ENCODE measurements at places on chromosomes 5 and 9.

DNA sequence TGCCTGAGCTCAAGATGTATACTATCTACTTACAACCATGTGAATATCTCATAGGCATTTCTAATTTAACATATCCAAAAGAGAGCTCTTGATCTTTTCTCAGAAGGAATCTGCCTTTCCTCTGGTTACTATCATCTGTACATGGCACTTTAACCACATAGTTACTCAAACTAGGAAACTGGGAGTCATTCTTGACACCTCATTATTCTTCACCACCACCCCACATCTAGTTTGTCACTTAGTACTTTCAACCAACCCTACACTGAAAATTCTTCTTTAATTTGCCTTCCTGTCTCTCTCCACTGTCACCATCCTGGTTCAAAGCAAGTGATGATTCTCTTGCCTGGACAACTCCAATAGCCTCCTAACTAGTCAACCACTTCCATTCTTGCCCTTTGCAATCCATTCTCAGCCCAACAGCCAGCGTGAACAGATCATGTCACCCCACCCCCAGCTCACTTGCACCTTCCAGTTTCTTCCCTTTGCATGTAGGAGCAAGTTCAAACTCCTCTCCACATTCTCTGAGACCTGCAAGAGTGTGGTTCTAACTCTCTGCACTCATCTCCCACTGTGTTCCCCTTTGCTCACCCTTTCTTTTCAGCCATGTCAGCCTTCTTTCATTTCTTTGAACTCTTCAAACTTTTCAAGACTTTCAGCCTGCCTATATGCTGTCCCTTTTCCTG lies 17.3 kb upstream of the SMAD5 start:
- no peak for DNase-seq

- DNase-seq, result no peak
Measured at GRCh38 chr9:126057121-126057825, 269.4 kb upstream of the MVB12B start.

DNA sequence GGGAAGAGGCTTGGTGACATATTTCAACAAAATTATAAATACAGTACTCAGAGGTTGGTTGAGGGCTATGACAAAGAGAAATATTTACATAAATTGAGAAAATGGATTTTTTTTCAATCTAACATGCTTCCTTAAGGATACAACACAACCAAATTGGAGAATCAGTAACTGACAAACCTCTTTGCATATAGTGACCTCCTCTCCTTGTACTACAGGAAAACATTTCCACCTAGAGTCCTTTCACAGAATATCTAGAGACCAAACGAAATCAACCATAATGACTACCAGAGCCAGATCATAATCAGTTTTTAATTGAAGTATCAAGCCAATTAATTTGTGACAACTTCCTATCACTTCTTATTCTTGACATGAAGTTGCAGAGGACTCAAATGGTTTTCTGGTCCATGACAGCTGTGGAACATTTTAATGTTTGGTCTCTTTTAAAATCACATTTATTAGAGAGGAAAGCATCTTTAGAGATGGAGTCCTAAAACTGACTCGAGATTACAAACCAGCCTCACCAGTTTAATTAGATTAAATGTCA lies 1636.5 kb upstream of the C9orf72 start:
- no peak for DNase-seq

DNA sequence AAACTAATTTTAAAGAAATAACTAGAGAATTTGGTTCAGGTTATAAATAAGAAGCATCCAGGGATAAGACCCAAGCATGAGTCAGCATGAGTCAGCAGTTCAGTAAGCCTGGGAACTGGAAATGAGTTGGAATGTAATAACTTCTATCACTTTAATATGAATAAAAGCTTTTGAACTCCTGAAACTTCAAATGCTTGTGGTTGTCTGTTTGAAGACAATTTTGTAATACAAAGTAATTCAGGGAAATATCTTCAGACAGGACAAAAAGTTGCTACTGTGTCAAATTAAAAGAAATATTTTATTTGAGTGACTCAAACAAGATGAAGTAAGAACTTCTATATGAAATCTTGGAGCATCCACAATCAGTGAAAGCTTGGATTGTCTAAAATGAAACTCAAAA lies 331.2 kb upstream of the DAB2 start:
- DNase-seq, result no peak

DNA sequence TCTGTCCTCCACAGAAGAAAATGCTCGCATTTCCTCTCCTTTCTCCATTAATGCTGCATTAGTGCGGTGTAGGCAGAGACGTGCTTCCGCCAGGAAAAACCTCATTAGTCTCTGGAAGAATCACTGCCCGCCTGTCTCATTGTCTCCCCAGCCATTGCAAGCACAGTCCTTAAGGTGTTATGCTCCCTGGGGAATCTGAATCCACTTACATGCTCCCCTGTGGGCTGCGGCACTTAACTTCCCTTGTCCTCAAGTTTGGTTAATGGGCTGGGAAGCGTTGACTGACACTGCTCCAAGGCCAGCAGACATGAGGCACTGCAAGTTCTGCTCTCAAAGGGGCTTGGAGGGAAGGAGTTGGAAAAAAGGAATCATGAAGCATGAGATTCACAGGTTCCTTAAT lies 41.6 kb downstream of the TARS1 start:
- no peak for DNase-seq

DNA sequence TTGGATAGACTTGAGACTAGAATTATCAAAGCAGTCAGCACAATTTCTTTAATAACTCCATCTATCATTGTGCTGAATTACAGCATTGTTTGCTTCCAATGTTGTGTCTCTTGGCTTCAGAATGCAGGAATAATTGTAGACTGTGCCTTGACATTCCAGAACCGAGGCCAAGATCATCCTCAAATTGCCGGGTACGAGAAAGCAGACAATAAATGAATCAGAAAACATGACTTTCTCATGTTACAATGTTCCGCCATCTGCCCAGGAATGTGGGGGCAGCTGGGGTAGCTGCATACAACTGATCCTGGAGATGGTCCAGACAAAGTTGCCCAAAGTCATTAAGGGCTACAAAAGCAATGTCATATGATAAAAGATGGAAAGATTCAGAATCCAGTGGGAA lies 206.2 kb upstream of the SGCD start:
- DNase-seq, result no peak

- peak; percentile 56 for DNase-seq
Measured at GRCh38 chr9:34403554-34404380, 27.1 kb upstream of the MYORG start.

DNA sequence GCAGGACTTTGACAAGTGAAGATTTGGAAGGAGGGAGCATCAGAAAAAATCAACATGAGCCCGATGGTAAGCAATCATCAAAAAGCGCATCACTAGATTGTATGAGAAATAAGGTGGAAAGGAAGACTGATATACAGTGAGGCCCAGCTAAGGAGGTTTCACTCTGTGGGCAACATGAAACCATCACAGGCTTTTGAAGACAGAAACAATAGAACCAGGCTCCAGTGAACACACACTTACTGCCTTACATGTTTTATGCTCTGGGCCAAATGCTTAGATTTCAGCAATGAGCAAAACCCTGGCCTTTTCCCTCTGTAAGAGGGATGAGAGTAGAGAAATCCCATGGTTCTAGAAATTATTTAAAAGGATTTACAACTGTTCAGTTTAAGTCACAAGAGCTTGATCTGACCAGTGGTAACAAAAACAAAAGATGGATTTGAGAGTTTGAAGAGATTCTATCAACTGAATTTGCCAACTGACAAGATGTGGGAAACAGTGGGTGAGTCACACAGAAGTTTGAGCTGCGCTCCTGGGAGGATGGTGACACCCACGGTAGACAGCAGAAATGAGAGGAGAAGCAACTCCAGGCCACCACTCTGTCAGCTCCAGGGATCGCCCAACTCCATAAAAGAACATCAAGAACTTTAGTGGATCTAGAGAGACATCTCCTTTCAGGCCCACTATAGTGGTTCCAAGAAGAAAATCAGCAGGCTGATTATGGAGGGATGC lies 261.8 kb downstream of the MCTP1 start:
- no peak for DNase-seq

DNA sequence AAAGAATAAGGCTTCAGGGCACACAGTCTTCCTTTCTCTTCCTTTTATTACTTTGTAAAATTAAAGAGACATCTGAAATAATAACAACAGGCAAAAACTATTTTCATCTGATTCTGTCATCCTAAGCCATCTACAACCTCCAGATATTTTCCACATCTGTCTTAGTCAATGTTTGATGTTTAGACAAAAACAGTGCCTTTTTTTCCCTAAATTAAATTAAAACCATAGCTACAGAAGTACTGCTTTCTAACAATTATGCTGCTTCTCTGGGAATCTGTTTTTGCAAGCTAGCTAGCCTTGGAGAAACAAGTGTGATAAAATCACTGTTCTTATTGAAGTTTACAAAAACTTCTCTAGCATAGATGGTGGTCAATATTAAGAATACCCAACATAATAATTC lies 95.4 kb downstream of the KIAA0825 start:
- DNase-seq, result no peak

- DNase-seq, result no peak
Measured at GRCh38 chr5:61301341-61302199, 30.5 kb upstream of the ZSWIM6 start.

DNA sequence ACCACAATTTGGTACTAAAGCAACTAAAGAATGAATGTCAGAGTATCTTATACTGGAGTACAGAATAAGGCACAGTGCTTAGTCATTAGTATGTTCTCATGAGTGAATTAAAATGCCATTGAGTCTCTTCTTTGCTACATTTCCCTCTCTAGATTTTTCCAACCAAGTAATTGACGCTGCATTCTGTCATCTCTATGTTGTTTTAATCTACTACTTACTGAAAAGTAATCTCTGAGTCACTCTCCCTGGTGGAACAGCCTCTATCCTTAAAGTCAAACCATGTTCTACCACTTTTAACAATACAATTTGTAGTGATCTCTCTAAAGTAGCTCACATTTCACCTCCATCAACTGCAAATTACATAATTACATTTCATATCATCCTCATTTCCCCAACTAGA lies 495.1 kb downstream of the CDH18 start:
- no peak for DNase-seq

DNA sequence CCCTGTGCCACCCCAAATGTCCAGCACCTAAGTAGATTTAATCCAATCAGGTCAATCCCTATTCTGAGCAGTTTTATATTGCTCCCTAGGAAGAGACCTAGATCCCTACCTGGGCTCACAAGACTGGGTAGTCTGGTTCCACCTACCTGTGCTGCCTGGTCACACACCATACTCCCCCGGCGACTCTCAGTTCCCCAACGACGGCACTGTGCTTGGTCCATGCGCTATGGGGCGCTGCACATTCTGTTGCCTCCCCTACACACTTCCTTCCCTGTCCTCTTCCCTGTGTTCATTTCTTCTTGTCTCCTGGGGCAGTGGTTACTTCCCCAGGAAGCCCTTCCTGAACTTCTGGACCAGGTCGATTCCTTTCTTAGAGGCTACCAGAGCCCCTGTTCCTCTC lies 109.9 kb upstream of the IL12B start:
- no peak for DNase-seq

- no peak for DNase-seq
Measured at GRCh38 chr9:71797266-71797665, 29.0 kb upstream of the CEMIP2 start.

DNA sequence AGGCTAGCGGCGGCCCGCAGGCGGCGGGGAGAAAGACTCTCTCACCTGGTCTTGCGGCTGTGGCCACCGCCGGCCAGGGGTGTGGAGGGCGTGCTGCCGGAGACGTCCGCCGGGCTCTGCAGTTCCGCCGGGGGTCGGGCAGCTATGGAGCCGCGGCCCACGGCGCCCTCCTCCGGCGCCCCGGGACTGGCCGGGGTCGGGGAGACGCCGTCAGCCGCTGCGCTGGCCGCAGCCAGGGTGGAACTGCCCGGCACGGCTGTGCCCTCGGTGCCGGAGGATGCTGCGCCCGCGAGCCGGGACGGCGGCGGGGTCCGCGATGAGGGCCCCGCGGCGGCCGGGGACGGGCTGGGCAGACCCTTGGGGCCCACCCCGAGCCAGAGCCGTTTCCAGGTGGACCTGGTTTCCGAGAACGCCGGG lies 253 bp downstream of the SLC12A2 start:
- no peak for DNase-seq

- DNase-seq, result no peak
Measured at GRCh38 chr9:134548185-134548584, 93.4 kb upstream of the COL5A1 start.

- DNase-seq, result no peak
Measured at GRCh38 chr5:162052676-162053075, 14.9 kb upstream of the GABRG2 start.

GRCh38 chr5:52010454-52010853 lies 627.2 kb downstream of the ISL1 start:
- no peak for DNase-seq

- DNase-seq, result no peak
Measured at GRCh38 chr5:64634997-64635686, 55.2 kb upstream of the SHISAL2B start.

All from D721Med (cell line).